Tibial nerve (tissue), 4 donors: ENCODE measurements at places on chromosomes 5 and 9.

DNA sequence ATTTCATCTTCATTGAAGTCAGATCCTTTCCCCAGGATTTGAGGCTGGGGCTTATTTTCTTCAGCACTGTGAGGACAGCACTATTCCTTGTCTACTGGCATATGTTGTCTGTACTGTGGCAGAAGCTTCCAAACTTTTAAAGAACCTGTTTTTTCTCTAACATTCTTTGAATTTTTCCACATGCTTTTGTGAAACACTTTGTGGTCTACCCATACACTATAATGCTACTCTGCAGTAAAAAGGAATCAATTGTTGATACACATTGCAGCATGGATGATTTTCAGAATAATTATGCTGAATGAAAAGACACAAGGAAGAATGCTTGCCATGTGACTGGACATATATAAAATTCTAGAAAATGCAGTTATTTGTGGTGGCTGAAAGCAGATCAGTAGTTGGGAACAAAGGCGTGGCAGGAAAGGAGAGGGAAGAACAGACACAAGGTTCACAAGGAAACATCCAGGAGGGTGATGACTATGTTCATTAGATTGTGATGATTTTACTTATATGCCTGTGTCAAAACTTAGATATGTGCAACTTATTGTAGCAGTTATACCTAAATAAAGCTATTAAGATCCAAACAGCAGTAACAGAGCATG lies 96.8 kb downstream of the WNK2 start:
- no peak for DNase-seq

- DNase-seq: no peak
Measured at GRCh38 chr9:93492327-93492726, 38.9 kb upstream of the FAM120AOS start.

GRCh38 chr5:122701640-122702523 lies 73.0 kb upstream of the SNX2 start:
- no peak for DNase-seq

DNA sequence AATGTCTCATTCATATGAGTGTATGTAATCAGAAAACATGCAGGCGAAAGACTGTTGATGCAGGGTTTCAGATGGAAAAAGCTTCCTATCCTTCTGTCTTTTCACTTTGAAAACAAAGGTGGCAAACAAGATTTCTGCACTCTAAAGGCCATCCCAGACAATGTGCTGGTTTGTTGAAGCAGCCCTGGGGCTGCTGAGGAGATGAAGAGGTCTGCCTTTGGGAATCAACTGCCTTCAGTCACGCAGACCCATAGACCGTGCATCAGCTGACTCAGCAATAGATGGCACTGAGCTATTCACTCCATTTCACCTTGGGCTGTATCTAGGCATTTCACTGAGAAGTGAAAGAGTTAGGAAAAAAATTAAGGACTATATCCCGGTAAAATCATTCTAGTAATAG lies 60.5 kb upstream of the C5orf46 start:
- DNase-seq: no peak

DNA sequence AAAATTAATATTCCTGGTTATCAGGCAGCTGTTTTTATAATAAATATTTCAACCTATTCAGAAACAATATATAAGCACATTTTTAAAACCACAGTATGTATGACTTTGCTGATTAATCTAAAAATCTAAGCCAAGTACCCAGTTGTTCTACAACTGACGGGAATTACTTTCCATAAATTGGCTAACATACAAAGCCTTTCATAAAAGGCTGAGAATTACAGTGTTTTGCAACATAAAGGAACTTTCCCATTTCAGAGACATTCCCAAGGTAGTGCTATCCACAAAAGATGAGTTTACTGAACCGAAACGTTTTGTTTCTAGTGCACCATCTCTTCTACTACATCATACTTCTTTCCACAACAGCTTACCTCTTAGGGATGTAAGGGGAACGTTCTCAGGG lies 7.2 kb downstream of the RNF145 start:
- DNase-seq: no peak

- DNase-seq: no peak
Measured at GRCh38 chr5:7894439-7894838, 25.5 kb downstream of the MTRR start.

DNA sequence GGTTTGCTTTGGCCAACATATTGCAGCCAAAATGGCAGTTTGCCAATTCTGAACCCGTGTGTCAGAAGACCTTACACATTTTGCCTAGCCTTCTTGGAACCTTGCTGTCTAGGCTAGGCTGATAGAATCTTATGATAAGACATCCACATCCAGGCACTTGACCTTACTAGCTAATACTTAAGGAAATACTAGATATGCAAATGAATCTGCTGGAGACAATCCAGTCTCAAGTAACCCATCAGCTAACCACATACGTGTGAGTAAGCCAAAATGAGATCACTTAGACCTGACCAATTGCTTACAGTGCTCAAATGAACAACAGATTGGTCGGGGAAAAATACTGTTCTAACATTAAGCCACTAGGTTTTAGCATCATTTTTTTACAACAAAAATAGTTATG lies 1504.6 kb upstream of the CDH9 start:
- no peak for DNase-seq
